ENCODE measurements at places on chromosomes 7 and 10.

DNA sequence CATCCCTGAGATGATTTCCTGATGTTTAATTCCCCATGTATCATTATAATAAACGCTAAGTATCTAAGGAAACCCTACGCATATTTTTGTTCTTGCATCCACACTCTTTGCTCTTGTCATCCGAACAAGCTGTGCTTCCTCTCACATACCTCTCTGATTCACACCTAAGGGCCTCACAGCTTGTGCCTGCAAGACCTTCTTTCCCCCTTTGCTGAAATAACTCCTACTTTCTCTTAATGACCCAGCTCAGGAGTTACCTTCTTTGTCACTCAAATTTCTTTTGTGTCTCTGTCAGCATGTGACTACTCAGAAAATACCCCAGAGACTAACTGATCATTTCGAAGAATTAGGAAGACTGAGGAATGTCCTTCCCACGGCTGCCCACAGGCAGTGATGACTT lies 209.3 kb upstream of the IMMP2L start:
- DNase-seq: no peak

GRCh38 chr7:130458257-130458656 lies 17.4 kb upstream of the CEP41 start:
- DNase-seq: no peak

DNA sequence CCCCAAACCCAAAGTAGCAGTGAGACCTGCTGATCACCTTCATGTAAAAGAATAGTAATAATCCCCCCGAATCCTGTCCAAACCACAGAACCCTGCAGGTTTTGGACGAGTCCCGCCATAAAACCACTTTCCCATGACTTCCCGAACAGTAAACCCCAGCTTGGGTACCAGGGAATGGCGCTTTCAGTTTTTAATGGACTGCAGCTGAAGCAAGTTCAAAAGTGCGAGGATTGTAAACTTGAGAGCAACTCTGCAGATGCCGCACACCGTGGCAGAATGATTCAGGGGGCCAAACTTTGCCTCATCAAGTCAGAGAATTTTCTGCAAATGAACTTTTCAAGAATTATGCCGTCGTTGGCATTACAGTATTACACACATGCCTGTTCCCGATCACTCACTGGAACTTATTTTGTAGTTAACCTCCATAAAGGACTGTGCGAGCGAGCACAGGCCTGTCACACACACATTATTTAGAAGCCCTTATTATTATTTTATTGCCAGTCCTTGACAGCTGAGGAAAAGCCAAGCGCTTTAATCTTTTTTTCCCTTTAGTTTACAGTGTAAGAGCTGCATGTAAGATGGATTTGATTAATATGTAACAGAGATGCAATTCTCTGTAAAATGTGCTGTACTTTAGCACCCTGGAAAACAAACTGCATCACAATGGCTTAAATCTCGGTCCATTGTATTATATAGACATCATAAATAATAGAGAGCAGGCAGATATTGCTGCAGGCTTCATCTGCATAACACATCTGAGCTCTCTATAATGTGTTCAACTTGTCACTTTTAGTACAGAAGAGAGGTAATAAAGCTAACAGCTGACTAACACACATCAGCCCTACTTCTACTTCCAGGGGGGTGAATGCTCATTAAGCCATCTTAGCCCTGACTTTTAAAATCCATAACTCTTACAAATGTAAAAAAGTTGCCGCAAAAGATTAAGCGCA lies 493.5 kb upstream of the GALNT17 start:
- DNase-seq: no peak

- DNase-seq: no peak
Observed at GRCh38 chr7:119684763-119685162, 588.2 kb upstream of the KCND2 start.

GRCh38 chr10:119516381-119517234 lies 25.9 kb downstream of the RGS10 start:
- no peak for DNase-seq

- no peak for DNase-seq
Observed at GRCh38 chr10:131183546-131184045, 127.9 kb downstream of the TCERG1L start.

GRCh38 chr7:116499168-116500077 lies at the start of gene CAV2:
TSS of gene CAV2 (plus strand) at chr7:116499738. CDS start at chr7:116499782, 44 bp downstream.
- DNase-seq: peak; percentile 95

All from K562 (cell line).